ENCODE measurements at places on chromosomes 3 and 15. TPM values are rescaled to one million over a fixed set of nuclear protein-coding genes. Genes with fewer than 3 reads are reported as not detected.

- no peak for DNase-seq
These were observed 8.8 kb upstream of the GRAMD1C start for GRCh38 chr3:113829576-113830354.

DNA sequence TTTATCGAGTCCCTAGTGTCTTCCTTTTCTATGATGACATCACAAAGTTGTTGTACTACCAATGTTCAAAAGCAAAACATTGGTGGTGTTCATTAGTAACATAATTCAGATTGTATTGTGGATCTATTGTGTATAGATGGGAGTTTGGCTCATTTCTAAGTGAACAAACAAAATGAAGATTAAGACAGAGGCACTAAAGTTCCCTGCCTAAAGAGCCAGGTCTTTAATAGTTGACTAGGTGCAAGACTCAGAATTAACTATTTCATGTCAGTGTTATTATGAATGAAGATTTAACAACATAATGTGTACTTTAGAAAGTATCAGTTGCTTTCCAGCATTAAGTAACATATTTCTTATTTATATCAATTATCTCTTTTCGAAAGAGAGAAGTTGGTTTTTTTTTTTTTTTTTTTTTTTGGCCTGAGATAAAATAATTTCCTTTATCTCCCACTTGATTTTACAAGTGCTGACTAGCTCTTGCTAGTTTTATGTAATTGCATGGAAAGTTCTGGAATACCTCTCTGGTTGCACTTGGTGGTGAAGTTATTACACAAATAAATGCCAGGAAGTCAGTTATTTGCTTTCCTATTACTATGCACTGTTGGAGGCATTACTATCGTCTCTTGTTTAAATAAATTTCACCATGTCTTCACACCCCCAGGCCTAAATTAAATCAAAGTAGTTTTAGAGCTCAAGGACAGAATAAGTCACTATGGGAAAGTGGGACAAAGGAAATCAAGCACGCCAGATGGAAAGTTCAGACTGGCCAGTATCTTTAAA is 48.7 kb downstream of the NAALADL2 start:
- DNase-seq: no peak

DNA sequence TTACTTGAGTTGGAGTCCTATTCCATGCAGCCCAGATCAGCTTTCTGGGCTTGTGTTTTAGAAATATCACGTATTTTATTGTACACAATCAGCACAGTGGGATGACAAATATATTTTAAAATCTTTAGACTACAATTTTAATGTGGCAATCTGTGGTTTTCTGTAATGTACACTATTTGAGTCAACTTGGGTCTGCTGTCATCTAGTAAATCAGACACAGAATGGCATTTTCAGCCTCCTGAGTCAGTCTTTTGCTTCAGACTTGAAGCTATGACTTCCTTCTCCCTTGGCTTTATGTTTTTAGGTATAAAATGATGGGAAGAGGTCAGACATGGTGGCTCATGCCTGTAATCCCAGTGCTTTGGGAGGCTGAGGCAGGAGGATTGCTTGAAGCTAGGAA is 232.1 kb downstream of the NECTIN3 start:
- DNase-seq: no peak

- no peak for DNase-seq
These were observed 19.7 kb downstream of the SPATA12 start for GRCh38 chr3:57080171-57080570.

DNA sequence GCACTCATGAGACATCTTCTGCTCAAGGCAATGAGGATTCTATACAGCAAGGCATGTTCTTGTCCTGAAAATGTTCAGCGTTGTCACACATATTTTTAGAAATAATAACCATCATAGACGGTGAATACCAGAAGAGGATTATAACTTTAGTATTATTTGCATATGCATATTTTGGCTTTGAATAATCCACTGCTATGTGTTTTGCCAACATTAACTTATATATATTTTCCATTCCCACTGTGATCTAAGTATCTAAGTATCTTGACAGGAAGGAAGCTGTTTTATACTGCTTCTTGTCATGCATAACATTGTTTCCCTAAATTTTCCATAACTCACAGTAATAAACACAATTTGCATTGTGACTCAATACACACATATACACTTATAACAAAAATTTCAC is 509.5 kb downstream of the TBL1XR1 start:
- DNase-seq: no peak

The CYP11A1 gene
- 1.2 TPM for polyA plus RNA-seq

The EFHB gene
- polyA plus RNA-seq: 2.5 TPM
